Activated CD8-positive, alpha-beta memory T cell treated with anti-CD3 and anti-CD28 coated beads for 1 hour (primary cell): ENCODE measurements at places on chromosomes 2 and 18.

DNA sequence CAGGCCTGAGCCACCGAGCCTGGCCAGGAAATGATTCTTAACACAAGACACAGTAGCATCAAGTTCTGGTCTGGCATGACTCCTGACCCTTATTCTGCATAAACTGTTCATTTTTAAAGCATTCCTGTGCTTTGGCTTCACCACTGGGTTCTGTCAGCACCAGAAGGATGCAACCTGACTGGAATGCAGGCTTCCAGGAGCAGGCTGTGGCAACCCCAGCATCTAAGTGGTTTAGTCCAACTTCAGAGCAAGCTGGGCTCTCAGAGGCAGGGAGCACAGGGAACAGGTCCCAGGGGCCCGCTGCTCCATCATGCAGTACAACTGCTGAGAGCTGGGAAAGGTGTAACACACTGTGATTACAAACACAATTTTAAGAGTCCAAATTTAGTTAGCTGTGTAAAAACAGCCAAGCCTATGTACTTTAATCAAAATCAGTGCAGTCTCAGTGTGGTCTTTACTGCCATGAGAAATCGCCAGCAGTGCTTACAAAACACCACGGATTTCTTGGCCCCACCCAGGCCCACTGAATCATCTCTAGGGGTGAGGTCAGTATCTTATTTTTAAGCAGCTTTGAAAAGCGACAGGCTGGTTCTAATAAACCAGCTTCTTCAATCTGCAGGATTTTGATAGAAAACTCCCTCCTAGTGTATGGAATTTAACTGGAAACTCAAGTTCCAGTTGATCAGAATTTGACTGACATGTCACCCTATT, 44.4 kb upstream of the TMEM182 start:
- DNase-seq: no peak

- no peak for DNase-seq
Measured at GRCh38 chr2:24855726-24856125, 62.5 kb downstream of the CENPO start.

DNA sequence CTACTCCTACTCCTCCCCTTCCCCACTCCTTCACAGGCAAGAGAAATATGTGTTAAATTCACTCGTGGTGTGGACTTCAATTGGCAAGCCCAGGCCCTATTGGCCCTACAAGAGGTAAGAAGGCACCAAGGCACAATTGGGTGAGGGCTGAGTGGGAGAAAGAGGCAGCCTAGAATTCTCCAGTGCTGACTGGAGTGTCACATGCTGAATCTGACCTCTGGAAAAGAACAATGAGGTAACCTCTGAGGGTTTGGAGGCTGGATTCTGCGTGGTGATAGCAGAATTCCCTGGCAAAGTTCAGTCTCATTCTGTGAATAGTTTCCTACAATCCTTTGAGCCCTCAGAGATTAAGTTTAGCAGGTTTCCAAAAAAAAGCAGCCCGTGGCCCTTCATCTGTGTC, 6.9 kb downstream of the CENPA start:
- DNase-seq: no peak

DNA sequence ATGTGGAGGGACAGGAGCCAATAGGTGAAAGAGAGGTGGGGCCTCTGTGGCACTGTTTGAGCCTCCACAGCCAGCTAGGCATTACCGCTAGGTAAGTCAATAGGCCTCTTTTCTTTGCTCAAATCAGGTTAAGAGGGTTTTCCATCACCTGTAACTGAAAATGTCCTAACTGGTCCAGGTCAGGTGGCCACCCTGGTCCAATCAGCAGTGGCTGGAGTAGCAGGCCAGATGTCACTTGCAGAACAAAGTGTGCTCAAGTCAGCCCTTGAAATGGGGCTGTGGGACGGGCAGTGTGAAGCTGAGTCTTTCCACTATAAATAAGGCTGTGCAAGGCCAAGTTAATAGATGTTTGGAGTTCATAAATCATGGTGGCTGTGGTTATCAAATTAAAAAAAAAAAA, 20.9 kb downstream of the FBXO36 start:
- no peak for DNase-seq

- no peak for DNase-seq
Measured at GRCh38 chr2:9008951-9009664, 5.6 kb upstream of the MBOAT2 start.

DNA sequence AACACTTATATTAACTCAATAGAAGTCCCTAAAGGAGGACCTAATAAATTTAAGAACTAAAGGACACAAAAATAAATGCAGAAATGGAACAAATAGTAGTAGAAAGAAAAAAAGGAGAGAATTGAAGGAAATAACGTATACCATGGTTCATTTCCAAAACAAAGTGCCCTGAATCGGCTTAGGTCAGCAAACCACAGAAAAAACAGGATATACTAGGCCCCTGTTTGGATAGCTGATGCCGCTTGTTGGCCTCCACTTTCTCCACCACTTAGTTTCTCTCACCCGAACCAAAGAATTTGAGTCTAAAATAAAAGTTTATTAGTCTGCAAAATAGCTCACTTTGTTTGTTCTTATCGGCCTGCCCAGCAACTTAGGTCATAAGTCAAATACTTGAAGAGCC, 100.4 kb downstream of the HIBCH start:
- DNase-seq: no peak

DNA sequence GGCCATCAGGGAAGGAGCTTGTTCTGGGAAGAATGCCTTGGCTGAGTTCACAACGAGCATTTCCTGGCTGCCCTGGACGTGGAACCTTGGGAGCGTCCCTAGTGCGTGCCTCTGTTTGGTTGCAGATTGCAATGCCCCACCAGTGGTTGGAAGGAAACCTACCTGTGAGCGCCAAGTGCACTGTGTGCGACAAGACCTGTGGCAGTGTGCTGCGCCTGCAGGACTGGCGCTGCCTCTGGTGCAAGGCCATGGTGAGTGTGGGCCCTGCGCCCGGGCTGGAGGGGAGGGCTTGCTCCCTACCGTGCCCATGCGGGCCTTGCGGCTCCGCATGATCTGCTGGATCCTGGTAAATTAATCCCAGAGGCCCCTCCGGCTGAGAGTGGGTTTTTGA, 81.9 kb downstream of the DGKD start:
- no peak for DNase-seq

- DNase-seq: no peak
Measured at GRCh38 chr2:62284980-62285379, 89.1 kb downstream of the B3GNT2 start.

- DNase-seq: no peak
Measured at GRCh38 chr18:27120246-27120645, 64.9 kb downstream of the CHST9 start.

GRCh38 chr2:190996338-190996946, 17.5 kb downstream of the STAT1 start:
- DNase-seq: no peak

DNA sequence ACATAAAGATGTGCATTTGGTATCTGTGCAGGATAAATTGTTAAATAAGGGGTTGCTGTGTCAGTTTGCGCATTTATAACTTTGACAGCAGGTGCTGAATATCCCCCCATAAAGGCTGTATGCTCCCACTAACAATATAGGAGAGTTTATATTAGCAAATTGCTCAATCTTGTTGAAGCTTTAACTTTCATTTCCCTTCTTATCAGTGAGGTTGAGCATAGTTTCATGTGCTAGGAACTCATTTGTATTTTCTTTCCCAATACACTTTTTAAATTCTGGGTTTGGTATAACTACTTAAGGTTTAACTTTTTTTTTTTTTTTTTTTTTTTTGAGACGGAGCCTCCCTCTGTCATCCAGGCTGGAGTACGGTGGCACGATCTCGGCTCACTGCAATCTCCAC, 89.0 kb downstream of the FAM117B start:
- no peak for DNase-seq

- no peak for DNase-seq
Measured at GRCh38 chr2:25618676-25619075, 54.7 kb downstream of the DTNB start.

DNA sequence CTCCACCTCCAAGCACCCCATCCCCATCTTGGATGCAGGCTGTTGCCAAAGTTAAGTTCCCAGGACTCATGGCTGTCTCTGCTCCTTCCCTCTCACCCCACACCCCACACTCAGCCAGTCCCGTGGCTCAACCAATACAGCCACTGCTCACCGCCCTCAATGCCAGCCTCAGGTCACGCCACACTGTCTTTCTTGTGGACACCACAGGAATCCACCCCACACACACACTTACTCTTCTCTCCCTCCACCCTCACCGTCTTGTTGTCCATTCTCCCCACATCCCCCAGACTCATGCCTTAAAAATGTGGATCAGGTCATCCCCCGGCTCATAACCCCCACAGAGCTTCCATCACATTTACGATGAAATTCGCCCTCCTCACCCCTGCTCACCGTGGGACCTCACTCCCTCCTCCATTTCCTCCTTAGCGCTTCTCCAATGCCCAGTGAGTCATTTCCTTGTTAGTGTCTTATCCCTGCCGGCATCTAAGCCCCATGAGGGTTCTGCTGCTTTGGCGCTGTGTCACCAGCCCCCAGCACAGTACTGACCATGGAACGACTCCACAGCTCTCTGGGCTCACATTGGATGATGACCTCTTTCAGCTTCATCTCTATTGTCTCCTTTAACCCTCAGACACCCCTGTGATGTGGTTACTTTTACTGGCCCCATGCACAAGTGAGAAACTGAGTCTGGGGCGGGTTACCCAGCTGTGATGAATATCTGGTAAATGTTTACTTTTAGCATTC, 13.8 kb downstream of the MLPH start:
- DNase-seq: no peak

- DNase-seq: no peak
Measured at GRCh38 chr18:31426871-31427406, 20.6 kb upstream of the DSG3 start.

DNA sequence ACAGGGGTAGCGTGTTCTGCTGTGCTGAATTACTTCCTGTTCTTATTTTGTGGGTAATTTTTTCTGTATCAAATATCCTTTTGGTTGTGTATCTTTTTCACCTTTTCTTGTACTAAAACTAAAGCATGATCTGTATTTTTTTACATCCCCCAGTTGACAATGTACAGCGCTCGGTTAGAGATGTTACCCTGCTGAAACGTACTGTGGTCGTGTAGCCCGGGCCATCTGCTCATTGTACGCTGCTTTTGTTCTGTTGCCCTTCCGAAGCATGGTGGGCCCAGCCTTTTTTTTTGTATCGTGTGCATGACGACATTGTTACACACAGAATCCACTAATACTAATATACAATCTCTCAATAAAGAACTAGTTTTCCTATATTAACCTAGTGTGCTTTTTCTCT, 233.1 kb downstream of the HAUS1 start:
- DNase-seq: no peak

GRCh38 chr2:234808907-234809306, 142.9 kb upstream of the SH3BP4 start:
- DNase-seq: no peak

DNA sequence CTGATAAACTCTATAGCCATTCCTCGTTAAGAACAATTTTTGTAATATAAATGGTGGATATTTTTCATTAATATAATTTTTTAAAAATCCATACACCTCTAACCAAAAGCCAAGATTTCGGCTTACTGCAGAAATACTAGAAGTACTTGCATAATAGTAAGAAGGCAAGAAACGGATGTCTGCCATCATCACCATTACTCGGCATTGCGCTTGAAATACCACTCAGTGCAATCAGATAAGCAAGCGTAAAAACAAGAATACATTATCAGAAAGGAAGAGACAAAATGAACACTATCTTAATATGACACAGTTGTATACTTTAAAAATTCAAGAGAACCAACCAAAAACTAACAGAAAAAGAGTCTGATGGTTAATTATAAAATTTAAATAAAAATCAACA, 15.2 kb upstream of the BOLA3 start:
- no peak for DNase-seq

DNA sequence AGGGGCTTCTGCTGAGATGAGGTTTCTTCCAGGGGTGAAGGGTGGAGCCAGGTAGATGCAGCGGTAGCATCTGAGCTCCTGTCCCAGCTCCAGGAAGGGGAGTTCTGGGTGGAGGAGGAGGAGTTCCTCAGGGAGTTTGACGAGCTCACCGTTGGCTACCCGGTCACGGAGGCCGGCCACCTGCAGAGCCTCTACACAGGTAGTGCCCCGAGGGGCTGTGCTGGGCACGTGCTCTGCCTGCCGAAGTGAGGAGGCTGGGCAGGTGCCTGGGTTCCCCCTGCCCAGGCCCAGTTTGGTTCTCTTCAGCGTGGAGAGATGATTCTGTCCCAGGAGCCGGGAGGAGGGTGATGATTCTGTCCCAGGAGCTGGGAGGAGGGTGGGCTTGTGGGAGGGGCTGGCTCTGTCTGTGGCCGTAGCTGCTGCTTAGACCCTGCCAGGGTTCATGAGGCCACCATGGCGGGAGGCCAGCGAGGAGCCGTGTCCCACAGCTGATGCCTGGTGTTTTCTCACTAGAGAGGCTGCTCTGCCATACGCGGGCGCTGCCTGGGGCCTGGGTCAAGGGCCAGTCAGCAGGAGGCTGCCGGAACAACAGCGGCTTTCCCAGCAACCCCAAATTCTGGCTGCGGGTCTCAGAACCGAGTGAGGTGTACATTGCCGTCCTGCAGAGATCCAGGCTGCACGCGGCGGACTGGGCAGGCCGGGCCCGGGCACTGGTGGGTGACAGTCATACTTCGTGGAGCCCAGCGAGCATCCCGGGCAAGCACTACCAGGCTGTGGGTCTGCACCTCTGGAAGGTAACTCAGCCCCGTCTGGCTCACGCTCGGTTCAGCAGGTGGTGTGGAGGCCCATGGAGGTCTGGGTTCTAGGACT, 8.2 kb downstream of the CAPN10 start:
- DNase-seq: no peak

DNA sequence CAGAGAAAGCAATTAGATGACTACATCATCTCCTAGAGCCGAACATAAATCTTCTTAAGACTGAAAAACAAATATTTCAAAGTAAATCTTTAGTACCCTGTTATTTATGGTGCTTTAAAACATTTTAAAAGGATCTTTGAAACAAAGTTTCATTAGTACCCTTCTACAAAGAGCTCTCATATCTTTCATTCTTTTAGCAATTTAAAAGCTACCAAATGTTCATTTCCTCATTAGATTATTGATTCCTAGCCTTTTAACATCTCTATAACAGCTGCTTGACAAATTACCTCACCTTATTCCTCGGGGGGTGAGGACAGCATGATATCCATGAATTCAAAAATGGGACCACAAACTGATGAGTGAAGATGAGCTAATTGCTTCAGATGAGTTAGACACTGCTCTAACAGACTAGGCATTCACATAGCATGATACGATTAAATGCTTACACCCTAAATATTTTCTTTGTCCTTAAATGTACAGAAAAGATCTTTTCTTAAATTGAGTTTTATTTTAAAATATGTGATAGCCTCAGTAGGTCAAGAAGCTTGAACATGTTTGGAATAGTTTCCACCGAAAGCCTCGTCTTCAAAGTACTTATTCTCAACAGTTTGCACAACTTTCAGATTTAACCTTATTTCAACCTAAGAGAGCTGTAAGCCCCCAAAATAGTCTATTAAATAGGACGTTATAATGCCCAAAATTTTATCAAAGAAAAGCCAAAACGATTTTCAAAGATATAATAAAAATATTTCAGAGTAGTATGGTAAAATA, 2.1 kb downstream of the ATAD2B start:
- no peak for DNase-seq
